ENCODE measurements at places on chromosomes 13 and 19.

GRCh38 chr19:51089786-51090185, 7.1 kb upstream of the KLK14 start:
- no peak for DNase-seq

- no peak for DNase-seq
These were observed 97.9 kb downstream of the UGGT2 start for GRCh38 chr13:95955255-95955654.

- no peak for DNase-seq
These were observed 20.9 kb upstream of the IGSF23 start for GRCh38 chr19:44592451-44592890.

DNA sequence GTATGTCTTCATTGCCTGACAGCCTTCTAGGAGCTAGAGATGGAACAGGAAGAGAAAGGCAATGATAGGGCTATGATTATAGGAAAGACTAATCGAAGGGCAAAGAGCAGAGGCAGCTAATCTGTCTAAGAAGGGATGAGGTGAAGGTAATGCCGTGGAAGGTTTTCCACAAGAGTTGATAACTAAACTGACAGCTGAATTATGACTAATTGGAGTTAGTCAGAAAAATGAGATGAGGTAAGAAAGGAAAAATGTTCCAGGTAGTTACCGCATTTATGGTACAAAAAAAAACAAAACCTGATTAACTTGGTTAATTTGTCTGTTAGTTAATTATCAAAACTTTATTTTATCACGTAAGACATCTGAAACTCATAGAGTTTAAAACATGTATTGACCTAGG, 260.3 kb downstream of the SLITRK6 start:
- DNase-seq = no peak

- DNase-seq = no peak
These were observed 113.7 kb downstream of the RFC3 start for GRCh38 chr13:33931397-33932311.

DNA sequence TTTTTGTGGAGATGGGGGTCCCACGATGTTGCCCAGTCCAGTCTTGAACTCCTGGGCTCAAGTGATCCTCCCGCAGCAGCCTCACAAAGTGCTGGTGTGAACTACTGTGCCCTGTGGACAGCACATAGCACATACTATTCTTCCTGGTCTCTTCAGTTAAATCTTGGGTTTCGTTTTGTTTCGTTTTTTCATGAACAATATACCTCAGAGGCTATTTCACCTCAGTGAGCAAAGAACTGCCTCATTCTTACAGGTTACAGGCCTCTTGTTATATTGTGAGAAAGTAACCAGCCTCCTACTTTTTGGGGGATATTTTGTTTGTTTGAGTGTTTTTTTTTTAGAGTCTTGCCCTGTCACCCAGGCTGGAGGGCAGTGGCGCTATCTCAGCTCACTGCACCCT, 1.3 kb upstream of the C3 start:
- DNase-seq = no peak

DNA sequence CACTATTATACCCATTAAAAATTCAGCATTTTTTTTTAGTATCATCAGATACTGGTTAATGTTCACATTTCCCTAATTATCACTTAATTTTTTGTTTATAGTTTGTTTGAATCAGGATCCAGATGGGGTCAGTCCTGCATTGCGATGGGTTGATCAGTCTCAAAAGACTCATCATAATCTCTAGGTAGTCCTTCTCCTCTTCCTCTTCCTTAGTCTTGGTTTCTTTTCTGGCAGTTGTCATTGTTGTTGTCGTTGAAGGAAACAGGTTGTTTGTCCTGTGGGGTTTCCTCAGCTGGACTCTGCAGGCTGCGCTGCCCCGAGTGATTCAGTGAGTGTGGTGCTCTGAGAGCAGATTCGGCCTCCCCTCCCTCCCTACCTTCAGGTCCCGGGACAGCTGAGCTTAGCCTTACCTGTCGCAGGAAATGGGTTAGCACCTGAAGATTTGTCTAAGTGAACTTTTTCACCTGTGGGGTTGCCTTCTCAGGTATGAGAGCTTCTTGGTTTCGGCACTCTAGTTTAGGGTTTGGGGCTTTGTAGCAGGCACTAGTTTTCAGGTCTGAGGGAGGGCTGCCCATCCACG, 34.1 kb downstream of the NFIX start:
- no peak for DNase-seq

GRCh38 chr13:77470986-77471385, 64.5 kb upstream of the SCEL start:
- DNase-seq = no peak

- no peak for DNase-seq
These were observed 114.5 kb downstream of the IRS2 start for GRCh38 chr13:109671919-109672318.

GRCh38 chr13:27595055-27595811, 25.1 kb downstream of the LNX2 start:
- no peak for DNase-seq

DNA sequence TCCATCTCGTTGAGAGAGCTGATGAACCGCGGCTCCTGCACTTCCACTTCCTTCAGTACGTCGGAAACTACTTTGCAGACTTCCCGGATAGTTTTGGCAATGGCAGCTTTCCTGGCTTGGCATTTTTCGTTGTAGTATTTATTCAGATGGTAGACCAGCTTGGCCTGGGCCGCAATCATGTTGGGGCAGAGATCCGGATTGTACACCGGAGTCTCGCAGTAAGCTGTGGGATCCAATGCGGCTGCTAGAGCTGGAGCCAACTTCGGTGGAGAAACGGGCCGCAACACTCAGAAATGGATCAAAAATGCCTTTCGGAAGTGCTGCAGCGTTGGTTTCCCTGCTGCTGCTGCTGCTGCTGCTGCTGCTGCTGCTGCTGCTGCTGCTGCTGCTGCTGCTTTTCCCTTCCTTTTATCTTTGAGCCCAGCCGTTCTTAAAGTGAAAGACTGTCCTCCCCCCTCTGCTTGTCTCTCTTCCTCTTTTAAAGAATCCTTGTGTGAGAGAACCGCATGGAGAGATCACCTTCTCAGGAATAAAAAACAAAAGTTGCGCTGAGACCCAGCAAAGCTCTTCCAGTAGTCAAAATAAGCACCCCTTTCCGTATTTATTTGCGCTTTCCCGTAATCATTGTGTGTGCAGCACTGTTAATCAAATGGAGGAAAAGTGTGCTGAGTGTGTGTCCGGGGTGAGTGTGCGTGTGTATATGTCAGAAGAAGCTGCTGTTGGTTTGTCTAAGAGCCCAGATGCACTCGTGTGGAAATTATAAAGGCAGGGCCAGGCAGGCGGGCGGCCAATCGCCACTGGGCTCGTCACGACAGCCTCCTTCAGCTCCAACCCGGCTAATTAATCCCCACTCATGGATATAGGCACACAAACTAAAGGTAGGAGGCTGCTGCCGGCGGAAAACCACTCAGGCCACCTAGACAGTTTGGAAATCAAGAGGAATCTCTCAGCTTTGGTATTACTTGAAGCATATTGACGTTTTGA, at the start of gene MAB21L1:
Gene MAB21L1, minus strand, starts transcription at position 730 of the 984 bp plus-strand sequence. Its CDS starts 551 bp downstream, at position 179.
- DNase-seq = peak; percentile 57

DNA sequence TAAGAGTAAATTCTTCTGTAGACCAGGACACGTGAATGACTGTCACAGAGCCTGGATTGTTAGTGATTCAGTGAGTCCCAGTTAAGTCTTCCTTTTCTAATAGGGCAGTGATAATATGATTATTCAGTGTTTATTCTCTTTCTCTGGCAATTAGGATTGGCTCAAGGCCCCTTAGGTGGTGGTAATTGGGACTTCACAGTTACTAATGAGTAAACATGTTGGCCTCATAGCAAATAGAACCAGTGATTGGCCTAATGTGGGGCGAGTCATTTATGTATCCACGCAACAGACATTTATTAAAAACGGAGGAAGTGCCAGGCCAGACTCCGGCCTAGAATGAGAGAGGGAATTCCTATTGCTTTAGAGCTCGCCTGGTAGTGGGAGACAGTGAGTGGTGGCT, 72.4 kb downstream of the SHISA2 start:
- DNase-seq = no peak

- no peak for DNase-seq
These were observed 255.2 kb downstream of the PCDH9 start for GRCh38 chr13:66974889-66975288.

DNA sequence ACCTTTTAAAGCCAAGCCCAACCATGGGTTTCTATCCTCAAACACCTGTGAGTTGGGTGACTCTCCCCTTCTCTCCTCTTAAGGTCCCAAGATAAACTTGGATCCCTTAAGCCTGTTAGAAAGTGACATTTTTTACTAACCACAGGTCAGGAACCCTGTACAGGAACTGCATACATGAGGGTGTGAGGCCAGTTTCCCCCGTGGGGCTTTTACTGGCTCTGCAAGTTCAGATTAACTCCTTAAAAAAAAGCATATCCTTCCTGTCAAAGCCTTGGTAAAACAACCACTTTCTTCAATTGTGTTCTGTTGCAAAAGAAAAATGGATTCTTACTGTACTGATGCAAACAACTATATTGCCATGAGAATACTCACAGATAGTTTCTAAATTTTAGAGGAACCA, 2638.7 kb upstream of the PCDH20 start:
- no peak for DNase-seq

- DNase-seq = no peak
These were observed 27.2 kb downstream of the ADPRHL1 start for GRCh38 chr13:113425941-113426590.

DNA sequence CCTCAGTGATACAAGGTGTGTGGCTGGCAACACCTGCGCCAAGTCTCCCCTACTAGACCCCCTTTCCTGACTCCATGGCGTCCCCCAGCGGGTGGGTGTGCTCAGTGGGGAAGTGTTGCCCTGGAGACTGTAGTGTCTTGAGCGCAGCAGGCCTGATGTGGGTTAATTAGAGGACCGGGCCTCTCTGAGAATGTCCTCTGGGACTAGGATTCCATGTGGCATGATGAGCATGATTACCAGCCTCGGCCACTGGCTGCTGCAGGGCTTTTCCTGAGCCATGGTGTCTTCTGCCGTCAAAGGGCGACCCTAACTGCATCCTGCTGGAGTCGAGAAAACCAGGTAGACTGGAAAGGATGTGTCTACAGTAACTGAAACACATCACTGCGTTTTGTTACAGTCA, 28.1 kb downstream of the MICOS13 start:
- no peak for DNase-seq

GRCh38 chr19:41588497-41589209, 12.7 kb downstream of the CEACAM21 start:
- no peak for DNase-seq

- no peak for DNase-seq
These were observed 1042.2 kb downstream of the DIAPH3 start for GRCh38 chr13:59121507-59121906.

DNA sequence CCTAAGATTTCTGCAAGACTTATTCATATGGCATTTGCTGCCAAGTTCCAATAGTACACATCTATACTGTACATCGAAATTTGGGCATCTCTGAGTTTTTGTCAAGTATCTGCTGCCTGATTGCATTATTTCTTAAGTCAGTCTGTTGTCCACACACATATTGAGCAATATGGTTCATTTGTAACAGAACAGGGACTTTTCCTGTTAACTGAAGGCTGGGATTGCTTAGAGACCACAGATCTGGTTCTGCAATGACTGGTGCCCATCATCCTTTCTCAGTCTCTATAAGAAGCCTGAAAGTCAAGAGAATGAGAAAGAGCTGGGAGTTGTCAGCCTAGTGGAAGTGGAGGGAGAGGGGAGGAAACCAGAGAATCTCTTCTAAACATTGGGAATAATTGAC, 22.5 kb upstream of the MYCBP2 start:
- no peak for DNase-seq

All from NCI-H524 treated with DMSO at 0.1 percent for 48 hours (cell line).